ENCODE measurements at places on chromosomes 12 and 14.

DNA sequence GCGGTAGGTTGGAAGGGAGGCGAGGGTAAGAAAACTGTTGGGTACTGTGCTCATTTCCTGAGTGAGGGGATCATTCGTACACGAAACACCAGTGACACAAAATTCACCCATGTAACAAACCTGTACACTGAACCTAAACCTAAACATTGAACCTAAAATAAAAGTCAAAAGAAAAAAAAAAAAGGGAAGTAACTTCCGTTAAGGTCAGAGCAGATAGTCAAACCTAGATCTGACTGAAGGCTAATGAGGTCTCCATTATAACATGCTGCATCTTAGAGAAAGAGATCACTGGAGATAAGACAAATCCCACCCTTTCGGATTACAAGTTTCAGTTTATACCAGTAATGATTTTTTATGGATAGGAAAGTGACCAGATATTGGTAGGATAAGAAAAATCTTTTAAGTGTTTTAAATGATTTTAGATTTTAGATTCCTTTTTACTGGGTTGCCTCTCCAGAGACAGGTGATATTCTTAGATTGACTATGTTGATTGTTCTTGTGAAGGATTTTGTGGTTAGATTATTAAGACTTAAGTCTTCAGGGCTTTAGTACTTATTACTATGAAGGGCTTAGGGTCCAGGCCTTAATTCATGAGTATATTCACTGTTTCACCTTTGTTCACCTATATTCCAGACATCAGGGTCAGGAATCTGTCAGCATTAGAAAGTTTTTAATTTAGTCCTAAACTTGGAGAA lies 11.2 kb upstream of the NCKAP1L start:
- DNase-seq, result no peak

- no peak for DNase-seq
These were observed 158.5 kb upstream of the RTL1 start for GRCh38 chr14:101062065-101062450.

- no peak for DNase-seq
These were observed 23.6 kb downstream of the OR11H4 start for GRCh38 chr14:20262642-20263128.

GRCh38 chr12:24281341-24281740 lies 331.9 kb upstream of the SOX5 start:
- DNase-seq, result no peak

GRCh38 chr14:49017447-49017846 lies 568.7 kb downstream of the RPS29 start:
- no peak for DNase-seq

DNA sequence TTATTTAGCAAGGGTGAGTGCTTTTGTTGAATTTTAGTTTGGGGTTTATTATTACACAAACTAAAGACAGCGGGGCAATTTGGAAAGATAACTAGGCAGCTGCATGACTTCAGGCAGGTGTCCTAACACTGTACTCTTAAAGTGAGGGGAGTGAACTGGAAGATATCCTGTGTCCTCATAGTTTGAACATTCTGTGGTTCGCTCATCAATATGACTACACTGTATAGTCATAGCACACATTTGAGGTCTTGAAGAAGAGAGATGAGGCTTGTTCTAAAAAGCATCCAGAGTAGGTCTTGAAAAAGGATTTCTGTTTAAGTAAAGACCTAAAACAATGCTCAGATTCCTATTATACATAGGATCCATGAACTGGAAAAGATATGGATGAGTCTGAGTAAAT lies 1.7 kb upstream of the MAP3K9 start:
- no peak for DNase-seq

GRCh38 chr12:103102225-103102744 lies 144.8 kb downstream of the ASCL1 start:
- no peak for DNase-seq

DNA sequence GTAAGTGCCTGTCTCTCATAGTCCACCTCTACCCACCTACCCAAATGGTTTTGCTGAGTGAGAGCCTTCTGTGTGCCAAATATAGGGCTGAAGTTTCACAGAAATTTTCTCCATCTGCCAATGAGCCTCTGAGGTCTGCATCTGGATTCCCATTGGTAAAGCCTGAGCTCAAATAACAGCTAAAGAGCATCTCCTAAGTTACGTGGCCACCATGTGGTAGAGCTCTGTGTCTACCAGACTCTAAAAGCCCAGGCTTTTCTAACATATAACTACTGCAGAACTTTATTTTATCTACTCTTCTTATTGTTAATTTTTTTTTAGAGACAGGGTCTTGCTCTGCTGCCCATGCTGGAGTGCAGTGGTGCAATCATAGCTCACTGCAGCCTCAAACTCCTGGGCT lies 16.0 kb downstream of the AMDHD1 start:
- DNase-seq, result no peak

GRCh38 chr14:22848351-22849164 lies 12.2 kb downstream of the MMP14 start:
- no peak for DNase-seq

GRCh38 chr12:27901959-27902358 lies 70.6 kb downstream of the PTHLH start:
- DNase-seq, result no peak

DNA sequence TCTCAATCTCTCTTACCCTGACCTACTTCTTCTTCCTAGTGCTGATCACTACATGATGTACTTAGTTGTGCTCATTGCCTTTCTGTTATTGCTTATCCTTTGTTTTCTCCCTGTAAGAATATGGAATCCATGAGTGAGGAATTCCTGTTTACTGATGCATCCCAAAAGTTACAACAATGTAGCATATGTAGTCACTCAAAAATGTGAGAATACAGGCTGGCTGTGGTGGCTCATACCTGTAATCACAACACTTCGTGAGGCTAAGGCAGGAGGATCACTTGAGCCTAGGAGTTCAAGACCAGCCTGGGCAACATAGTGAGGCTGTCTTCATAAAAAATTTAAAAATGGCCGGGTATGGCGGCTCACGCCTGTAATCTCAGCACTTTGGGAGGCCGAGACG lies 8.0 kb upstream of the WDR20 start:
- DNase-seq, result no peak

- DNase-seq, result no peak
These were observed 169.2 kb upstream of the LHX5 start for GRCh38 chr12:113640837-113641236.

GRCh38 chr12:68037616-68038255 lies 48.5 kb downstream of the IFNG-AS1 start:
- DNase-seq, result peak; percentile 18

GRCh38 chr12:104729091-104729490 lies 229.0 kb downstream of the SLC41A2 start:
- DNase-seq, result no peak

DNA sequence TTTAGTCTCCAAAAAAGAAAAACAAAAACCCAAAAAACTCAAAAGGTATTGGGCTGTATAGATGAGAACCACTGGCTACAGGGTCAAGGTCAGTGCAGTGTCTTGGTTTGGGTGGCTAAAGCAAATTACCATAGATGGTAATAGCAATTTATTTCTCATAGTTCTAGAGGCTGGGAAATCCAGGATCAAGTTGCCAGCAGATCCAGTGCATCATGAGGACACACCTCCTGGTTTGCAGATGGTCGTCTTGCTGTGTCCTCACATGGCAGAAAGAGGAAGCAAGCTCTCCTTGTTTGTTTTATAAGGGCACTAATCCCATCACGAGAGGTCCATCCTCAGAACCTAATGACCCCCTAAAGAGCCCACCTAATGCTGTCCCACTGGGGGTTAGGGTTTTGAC lies 11.2 kb downstream of the COX14 start:
- no peak for DNase-seq

DNA sequence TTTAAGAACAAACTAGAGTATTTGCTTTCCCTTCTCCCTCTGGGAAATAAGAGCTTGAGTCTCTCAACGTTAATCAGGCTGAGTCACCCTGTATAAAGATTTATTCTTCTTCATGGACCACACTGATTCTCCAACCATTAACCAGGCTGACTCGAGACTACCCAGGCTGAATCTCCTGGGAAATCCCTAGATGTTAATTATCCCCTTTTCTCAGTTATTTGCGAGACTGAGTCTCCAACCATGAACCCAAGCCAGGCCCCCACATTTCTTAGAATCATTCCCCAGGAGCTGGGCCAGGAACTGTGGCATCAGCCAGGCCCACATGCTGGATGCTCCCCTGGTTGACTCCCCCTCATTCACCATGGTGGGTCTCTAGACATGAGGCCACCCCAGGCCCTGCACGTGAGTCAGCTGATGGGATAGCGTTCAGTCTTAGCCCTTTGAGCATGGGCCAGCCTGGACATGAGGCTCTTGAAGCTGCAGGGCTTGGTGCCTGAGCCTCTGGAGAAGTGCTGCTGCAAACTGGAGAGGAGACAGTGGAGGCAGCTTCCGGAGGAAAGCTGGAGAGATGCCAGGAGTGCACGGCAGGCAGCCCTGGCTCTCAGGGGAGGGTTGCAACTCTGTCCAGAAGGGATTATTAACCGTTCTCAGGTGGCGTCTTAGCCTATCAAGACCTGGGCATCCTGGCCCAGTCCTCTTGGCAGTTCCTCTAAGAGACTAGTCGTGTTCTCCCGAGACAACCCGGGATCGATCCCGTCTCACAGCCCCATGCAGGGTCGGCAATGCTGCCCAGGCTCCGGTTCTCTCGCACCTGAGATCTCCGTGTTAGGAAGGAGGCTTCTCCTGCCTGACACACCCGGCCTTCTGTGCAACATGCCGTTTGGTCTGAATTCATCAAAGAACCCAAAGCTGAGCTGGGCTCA lies 296.6 kb downstream of the ADGRD1 start:
- DNase-seq, result no peak

DNA sequence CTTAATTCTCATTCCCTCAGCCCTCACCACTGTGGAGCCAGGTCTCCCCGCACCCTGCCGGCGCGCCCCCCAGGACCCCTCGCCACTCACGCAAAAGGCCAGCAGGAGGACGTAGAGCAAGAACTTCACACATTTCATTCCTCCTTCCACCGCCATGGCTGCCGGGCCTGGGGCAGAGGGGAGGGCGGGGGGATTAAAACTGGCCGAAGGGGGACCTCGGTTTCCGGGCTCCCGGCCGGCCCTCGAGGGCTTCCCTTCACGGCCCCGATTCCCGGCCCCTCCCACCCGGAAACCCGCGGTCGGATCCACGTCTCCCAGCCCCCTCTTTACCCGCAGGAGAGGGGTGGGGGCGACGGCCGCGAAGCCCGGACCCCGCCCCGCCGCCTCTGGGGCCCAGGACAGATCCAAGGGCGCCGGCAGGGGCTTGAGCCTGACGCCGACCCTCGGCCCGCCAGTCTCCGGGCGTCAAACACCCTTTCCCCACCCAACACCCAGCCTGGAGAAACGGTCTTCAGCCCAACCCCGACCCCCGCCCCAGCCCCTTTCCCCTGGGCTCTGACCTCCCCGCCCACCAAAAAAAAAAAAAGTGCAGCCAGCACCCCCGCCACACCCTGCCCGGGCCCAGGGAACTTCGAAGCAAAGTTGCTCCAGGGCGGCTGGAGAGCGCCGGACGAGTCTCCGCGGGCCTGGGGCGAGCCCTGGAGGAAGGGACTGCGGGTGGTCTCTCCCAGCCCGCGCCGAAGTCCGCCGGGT lies 447 bp downstream of the CD63 start:
- peak; percentile 33 for DNase-seq

DNA sequence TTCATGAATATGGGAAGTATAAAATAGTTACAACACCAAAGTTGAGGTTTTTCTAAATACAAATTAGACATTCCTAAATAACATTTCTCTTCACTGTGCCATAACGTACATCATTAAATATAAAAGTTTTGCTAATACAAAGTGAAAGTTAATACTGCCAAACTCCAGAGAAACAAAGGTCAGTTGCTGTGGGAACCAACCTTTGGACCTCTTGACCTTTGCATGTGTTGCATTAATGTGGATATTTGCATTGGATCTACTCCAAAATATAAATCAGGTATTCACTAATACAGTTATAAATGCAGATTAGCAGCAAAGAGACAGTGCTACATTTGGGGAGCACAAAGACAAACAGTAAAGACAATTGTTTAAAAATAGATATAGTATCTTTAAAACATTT lies 366.0 kb upstream of the USP15 start:
- DNase-seq, result no peak

- no peak for DNase-seq
These were observed 18.1 kb upstream of the DUSP6 start for GRCh38 chr12:89370421-89370831.

GRCh38 chr12:127970491-127970890 lies 296.5 kb upstream of the TMEM132C start:
- DNase-seq, result no peak

GRCh38 chr14:103894034-103894722 lies 34.1 kb upstream of the TDRD9 start:
- no peak for DNase-seq

- no peak for DNase-seq
These were observed 7.8 kb downstream of the ATN1 start for GRCh38 chr12:6935371-6936193.

GRCh38 chr12:85155791-85156190 lies 119.6 kb downstream of the LRRIQ1 start:
- no peak for DNase-seq

DNA sequence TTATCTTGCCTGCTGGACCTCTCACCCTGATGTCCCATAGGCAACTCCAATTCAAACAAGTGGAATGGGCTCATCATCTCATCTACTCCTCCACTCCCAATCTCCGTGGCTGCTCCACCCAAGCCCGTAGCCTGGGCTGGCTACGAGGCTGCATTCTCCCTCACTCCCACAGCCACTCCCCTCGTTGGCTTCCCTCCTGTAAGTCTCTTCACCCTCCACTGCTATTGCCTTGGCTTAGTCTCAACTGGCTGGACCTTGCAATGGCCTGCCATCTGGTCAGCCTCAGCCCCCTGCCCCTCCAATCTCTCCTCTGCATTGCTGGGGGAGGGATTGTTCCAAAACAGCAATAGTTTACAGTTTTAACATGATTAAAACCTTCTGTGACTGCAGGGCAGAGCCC lies 44.4 kb upstream of the PELI2 start:
- no peak for DNase-seq

- DNase-seq, result no peak
These were observed 28.1 kb downstream of the ATP6V1D start for GRCh38 chr14:67331368-67332125.

GRCh38 chr12:6330192-6330591 lies 11.7 kb downstream of the TNFRSF1A start:
- DNase-seq, result no peak

- DNase-seq, result no peak
These were observed 116.4 kb downstream of the SLC2A13 start for GRCh38 chr12:39989501-39989900.

DNA sequence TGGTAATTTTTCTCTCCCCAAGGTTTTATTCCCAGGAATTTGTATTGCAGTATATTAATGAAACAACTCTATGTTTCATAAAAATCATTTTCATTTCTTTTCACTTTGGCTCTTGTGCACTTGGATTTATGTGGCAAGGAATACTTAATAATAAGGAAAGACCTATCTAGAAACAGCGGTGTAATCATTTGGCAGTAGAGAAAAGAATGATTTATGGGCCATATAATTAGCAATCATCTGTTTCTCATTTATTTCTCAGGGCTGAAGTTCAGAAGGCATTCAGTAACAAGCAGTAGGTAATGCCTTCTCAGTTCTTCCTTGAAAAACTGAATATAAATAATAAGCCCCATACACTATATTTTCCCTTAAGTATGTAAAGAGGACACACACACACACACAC lies 172.6 kb downstream of the ANO4 start:
- no peak for DNase-seq

GRCh38 chr12:68377881-68378280 lies 45.7 kb upstream of the MDM1 start:
- DNase-seq, result no peak
